Activated T-helper 1 cell treated with anti-CD3 and anti-CD28 coated beads, Interleukin-2, amount 50 U/mL, for 16 hours (primary cell): ENCODE measurements at places on chromosomes 5 and 9.

DNA sequence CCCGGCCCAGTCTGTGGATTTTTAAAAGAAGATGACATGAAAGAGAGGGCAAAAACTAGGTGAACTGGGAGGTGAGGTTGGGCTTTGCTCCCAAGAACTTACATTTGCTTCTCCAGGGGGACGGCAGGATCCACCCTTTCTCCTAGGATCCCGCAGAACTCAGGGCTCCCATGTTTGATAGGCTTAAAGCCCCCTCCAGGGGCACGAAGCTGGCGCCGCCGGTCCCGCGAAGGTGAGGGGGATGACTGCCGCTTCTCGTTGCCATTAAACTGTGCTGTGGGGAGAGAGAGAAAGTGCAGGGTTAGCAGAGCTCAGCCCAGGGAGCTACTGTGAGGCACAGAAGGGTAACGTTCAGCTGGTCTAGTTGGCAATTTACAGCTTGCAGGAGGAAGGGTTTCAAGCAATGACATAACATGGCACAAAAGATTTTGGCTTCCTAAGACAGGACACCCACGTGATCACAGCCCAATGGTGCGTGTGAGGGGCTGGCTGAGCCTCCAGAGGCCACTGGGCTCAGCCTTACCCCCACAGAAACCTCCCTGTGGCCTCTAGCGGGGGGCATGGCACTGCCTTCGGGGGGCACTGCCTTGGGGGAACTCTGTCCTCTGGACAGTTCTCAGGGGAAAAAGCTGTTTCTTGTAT lies 52.0 kb upstream of the SLC25A51 start:
- DNase-seq = no peak

- DNase-seq = no peak
Observed at GRCh38 chr9:36011379-36011778, 25.3 kb upstream of the RECK start.

- DNase-seq = no peak
Observed at GRCh38 chr9:75051285-75051684, 23.2 kb upstream of the CARNMT1 start.

- DNase-seq = no peak
Observed at GRCh38 chr5:133409210-133409674, 203.1 kb downstream of the FSTL4 start.

- DNase-seq = no peak
Observed at GRCh38 chr9:114501796-114502682, 3.2 kb downstream of the WHRN start.

DNA sequence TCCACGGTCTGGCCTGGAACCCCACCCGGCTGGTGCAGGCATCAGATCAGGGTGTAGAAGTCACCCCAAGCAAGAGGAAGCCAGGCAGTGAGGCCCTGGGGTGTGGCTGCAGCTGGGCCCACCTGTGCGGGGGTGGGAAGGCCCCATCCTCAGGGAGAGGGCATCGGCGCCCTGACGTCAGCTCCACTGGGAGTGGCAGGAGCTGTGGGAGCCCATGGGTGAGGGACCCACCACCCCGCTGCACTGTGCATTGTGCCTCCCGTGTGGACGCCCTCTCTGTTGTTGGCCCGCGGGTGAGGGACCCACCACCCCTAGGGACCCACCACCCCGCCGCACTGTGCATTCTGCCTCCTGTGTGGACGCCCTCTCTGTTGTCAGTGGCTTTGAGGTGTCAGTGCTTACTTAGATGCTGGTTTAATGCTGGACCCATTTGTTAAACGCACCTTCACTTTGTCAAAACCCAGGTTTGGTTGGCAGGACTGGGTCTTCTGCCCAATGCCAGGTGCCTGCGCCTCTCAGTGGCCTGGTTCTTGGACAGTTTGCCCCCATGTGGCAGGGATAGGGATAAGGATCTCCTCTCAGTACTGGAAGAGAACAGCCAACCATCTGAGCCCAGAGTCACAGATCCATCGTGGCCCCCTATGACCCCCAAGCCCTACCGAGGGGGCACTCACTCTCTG lies 6.9 kb upstream of the EXOC3 start:
- DNase-seq = no peak

DNA sequence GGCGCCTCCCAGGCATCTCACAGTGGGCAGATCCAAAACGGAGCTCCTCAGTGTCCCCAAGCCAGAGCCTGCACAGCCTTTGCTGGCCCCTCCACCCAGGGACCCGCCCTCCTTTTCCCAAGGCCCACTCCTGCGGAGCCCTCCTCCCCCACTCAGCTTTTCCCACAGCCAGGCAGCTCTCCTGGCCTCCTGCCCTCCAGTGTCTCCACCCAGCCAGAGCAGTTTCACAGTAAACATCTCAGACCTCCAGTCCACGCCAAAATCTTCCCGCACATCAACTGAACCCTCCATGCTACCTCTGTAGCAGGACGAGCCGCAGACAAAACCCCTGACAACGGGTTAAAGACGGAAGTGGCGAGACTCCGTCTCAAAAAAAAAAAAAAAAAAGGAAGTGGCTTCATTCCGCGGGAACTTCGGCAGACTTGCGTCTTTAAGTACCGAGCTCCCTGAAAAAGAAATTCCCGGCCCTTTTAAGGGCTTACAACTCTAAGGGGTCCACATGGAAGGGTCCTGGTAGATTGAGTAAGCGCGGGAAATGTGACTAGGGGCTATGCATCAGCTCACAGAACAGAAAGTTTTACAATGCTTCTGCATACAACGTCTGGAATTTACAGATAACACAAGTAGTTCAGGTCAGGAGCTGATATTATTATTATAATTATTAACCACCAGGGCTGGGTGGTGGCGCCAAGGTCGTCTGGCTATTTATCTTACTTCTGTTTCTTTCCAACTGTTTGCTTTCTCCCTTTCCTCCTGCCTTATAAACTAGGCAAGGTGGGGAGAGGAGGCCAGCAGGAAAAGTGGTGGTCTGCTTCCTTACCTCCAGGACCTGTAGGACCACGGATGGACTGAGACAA lies 11.4 kb upstream of the GRIN1 start:
- DNase-seq = no peak
